H1 (cell line): ENCODE measurements at places on chromosomes 3 and 15.

DNA sequence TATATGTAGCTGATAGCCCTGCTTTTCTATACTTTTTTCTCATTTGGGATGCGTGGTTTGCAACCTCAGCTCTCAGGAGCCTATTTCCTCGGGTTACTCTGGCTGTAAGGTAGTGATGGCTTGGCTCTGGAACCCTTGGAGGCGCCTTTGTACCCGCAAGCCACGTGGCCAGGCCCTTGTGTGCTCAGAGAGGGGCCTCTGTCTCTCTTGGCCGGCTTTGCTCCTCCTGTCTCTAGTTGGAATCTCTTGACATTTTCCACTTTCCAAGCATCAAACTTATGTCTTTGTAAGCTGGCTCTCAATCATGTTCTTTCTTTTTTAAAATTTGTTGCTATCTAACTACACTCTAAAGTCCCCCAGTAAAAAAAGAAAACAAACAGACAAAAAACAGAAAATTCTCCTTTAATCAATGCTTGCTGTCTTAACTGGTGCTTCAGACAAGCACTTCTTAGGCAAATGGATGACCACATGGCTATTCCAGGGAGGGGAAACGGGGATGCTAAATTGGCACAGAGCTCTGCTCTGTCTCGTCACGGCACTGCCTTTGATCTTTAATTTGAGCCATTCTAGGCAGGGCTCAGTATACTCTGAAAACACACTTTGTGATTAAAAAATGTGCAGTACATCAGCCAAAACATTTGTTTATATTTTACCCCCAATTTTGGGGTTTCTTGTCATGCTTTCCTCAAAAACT, 180.4 kb upstream of the NR2E3 start:
- no peak for DNase-seq

- no peak for DNase-seq
Observed at GRCh38 chr3:118607915-118608820, 426.5 kb downstream of the IGSF11 start.

GRCh38 chr3:197522183-197522715, 33.5 kb downstream of the BDH1 start:
- no peak for DNase-seq

DNA sequence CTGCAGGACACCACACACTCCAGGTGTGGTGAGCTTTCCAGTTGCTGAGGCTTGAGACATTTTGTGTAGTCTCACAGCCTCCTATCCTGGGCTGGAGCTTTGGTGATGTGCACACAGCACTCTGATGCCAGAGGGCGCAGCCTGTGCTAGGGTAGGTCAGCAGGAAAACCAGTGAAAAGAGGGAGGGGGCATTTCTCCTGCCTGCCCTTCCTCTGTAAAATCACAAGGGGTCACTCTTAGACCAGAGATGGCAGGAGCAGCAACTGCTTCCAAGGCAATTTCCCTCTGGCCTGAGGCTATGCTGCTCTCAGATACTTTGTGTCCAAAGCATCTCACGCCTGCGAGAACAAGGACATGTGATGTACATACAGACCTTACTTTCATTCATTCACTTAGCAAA, 16.5 kb upstream of the MUSTN1 start:
- peak; percentile 58 for DNase-seq

- DNase-seq: no peak
Observed at GRCh38 chr3:122012821-122013220, 9.2 kb downstream of the ILDR1 start.

- DNase-seq: no peak
Observed at GRCh38 chr15:68415501-68416157, 16.3 kb downstream of the ITGA11 start.
